NCI-H1092 (cell line): ENCODE measurements at places on chromosomes 5 and 9.

- no peak for DNase-seq
Observed at GRCh38 chr5:33556330-33557328, 115.9 kb downstream of the TARS1 start.

DNA sequence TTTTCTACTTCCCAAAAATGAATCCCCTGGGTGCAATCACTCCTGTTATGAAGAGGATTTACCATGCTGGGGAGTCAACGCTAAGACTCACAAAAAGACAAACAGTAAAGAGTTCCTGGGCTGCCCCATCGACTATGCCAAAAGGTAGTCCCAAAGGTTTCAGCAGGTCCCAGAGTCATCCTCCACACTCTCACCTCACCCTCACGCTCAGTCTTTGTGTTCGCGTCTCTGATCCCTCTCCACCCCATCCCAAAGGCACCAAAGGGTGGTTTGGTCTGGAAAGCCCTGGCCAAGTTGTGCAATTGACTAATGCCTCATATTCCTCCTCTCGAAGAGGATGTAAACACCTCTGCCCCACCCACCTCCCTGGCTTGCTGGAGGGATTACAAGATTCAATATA, 240.2 kb upstream of the NFIL3 start:
- no peak for DNase-seq

DNA sequence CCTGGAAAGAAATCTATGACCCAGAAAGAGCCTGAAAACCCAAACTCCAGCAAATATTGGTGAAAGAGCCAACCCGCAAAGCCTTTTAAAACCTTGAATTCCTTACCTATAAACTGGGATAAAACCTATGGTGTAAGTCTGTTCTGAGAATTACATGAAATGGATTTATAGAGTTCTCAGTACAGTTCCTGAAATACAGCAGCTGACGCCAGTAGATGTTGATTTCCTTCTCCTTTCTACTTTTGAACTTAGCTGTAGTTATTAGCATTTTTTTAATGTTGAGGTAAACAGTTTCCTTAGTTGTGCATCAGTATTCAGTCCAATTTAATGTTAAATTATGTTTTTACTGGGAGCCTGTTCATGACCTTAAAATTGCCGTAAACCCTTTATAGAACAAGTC, 3.7 kb downstream of the SPIN1 start:
- no peak for DNase-seq

DNA sequence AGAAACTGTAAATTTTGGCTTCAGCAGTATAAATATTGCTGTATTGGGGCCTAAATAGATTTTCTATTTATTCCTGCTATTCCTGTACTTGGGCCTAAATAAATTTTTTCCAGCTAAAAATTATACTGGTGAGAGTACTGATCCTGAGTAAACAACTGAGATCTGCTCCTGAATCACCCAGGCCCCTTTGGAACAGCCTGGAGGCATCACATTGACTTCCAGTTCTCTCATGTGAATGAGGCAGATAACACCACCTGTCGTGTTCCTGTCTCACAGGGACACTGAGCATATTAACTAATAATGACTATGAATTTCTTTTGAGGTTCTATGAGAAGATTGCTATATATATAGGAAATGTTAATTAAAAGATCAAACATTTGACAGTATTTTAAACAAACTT, 119.5 kb upstream of the PLCXD3 start:
- no peak for DNase-seq

- DNase-seq, result no peak
Observed at GRCh38 chr9:136093346-136093986, 1.6 kb downstream of the NACC2 start.

DNA sequence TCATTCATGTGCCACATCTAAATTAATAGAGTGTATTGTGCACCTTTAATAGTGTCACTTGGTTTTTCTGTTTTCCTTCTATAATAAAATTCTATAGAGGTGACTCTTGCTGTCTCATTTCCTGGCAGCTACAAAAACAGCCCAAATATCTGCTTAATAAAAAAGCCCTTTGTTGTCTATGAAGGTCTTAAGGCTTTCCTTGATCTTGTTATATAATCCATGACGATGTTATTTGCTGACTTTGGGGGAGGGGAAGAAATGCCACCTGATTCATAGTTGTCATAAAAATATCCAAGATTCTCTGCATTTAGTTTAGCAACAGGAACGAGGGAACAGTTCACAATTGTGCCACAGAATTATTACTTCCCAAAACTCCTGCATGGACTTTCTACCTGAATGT, 31.3 kb downstream of the CPEB4 start:
- DNase-seq, result no peak

GRCh38 chr5:126358525-126358924, 64.7 kb upstream of the GRAMD2B start:
- DNase-seq, result no peak

DNA sequence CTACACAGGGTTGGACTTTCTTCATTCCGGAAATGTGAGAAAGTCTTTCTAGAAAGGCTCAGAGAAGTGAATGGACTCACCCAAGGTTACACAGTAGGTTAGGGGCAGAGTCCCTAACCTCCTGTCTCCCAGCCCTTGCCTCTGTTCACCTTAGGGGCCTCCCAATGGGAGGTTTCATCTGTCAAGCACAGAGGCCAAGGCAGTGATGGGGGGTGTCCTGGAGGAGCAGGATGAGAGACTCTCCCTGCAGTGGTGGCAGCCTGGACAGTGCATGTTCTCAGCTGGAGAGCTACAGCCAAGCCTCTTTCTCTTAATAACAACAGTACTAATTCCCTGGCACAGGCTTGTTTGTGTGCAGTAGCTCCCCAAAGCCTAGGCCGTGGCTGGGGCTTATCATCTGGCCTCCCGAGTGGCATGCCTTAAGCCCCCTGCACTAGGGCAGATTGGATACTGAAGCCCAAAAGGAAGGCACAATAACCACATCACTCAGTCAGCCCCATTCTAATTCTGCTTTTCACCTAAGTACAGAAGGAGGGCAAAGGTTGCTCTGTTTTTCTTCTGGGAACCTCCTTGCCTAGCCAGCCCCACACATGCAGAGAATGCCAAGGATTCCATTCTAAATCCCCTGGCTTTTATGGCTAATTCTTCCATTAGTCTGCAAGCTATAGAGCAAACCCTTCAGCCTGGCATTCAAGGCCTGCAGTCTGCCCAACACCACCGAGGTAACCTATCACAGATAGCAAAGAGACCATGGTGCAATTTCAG, 50.2 kb upstream of the XPA start:
- no peak for DNase-seq

GRCh38 chr5:40678460-40679147, 1.1 kb upstream of the PTGER4 start:
- no peak for DNase-seq

- DNase-seq, result no peak
Observed at GRCh38 chr9:21555911-21556310, 73.8 kb upstream of the IFNE start.

DNA sequence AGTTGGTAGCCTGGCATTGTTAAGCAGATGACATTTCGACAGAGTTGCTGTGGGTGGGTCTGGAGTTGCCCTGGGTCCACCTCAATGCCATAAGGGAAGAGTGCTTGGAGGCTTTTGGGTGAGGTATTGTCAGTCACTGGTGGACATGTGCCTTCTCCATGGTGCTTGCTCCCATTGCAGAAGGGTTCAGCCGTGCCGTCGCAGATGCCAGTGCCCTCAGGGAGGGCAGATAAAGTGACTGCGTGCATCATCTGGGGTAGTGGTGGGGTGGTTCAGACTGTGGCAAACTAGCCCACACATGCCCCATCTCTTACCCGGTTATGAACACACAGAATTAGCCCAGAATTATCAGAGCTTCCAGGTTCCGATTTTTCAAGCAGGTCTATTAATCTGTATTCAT, 71.6 kb downstream of the FBXL7 start:
- DNase-seq, result no peak

- DNase-seq, result no peak
Observed at GRCh38 chr9:27475057-27475595, 49.0 kb upstream of the IFNK start.

DNA sequence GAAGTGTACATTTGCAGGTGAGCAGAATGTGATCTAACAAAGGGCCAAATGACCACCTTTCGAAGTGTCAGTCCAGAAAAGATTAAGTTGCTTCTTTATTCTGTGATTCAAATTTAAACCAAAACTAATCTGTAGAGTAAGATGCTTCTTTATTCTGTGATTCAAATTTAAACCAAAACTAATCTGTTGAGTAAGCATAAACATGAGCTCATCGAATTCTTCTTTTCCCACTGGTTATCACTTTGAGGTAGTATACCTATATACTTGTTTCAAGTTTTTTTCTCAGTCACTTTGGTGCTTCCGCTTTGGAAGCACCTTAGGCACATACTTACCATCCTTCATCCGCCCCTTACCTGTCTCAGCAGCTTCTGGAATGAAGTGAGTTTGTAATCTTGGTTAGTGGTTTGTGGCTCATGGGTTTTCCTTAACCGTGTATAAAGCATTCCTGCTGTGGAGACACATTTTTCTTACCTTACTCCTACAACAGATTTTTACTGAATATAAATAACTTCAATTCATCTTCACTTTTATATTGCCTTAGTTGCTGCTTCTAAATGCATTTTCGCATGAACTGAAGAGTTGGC, 40.7 kb upstream of the CTXN3 start:
- DNase-seq, result no peak

GRCh38 chr5:37888476-37888875, 48.6 kb upstream of the GDNF start:
- DNase-seq, result no peak

- DNase-seq, result no peak
Observed at GRCh38 chr5:33074548-33074947, 363.4 kb downstream of the NPR3 start.

DNA sequence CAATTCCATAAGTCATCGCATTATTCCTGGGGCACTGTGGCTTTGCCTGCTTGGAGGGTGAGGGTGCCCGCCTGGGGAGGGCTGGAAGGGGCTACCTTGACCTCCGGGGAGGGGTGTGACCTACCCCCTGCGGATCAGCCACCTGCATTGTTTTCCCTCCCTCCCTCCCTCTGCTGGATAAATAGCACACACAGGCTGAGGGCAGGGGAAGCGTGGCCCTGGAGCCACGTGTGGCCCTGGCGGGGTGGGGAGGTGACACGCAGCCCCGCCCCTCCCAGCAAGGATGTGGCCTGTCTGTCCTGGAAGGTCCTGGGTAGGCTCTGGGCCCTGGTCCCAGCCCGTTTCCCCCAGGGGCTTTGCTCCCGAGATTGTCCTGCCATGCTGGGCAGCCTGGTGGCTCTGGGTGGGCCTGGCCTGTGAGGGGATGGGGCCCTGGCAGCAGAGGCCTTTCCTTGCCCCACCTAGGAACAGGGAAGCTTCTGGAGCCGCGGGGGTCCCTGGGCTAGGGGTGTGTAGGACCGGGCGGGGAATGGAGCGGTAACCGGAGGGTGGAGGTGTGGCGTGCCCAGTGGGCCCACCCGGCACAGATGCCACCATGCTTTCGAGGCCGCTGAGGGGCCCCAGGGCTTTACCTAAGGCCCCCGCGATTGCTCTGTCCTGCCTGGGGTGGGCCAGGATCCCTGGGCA, 33.4 kb downstream of the RXRA start:
- DNase-seq, result no peak
